ENCODE measurements at places on chromosomes 4 and X.

DNA sequence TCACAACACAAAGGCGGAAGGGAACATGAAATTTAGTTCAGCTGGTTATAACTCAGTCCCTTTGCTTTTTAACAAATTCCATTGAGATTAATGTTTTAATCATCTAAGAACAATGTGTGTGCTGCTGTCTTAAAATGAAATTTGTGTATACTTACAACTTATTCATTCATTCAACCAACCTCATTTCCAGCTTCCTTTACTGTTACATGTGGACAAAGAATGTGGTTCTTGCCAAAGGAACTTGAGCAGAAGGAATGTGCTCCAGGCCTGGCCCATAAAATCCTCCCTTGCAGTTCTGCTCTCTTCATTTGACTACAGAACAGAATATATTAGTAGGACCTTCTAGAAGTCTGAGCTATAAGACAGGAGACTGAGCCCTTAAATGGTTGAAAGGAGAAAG, 176.8 kb upstream of the GLRA2 start:
- DNase-seq, result no peak

GRCh38 chr4:34187056-34187455, 2057.3 kb downstream of the ARAP2 start:
- DNase-seq, result no peak

GRCh38 chr4:110224142-110224541, 25.7 kb upstream of the ELOVL6 start:
- DNase-seq, result no peak

GRCh38 chr4:121738780-121739535, 26.0 kb downstream of the SMIM43 start:
- no peak for DNase-seq

- DNase-seq, result no peak
Observed at GRCh38 chr4:1398681-1399507, 7.3 kb downstream of the NKX1-1 start.

GRCh38 chr4:7897811-7898210, 41.9 kb downstream of the AFAP1 start:
- DNase-seq, result no peak

DNA sequence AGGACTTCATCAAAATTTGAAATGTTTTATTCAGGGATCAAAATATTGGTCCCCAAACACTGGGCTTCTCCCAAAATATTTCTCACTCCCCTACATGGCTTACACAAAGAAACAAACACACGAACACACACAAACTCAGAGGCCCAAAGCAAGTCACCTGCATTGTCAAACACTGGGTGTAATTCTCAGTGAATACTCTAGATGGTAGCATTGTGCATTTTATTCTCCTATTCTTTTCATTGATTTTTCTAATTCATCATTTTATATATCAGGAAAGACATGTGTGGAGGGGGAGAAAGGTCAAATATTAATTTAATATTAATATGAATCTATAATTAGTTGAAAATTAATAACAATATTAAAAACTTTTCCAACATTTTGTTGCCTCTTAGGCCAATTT, 72.3 kb upstream of the TNMD start:
- no peak for DNase-seq

GRCh38 chrX:23980011-23980441, 47.0 kb downstream of the KLHL15 start:
- no peak for DNase-seq

DNA sequence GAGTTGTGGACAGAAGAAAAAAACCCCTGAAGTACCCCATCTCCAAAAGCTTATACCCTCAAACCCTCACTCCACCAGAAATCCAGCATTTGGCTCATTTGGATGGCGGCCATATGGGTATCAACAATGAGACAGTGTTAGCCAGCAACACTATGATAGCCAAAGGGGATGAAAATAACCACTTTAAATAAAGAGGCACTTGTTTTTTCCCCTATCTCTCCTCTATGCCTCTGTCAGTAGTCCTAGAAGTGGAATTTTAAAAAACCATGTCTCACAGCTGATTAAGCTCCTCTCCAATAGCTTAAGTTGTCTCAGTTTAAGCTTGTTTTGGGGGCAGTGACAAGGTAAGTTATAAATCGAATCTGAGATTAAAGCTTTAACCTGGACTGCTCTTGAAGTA, 124.0 kb downstream of the MOSPD2 start:
- DNase-seq, result no peak

DNA sequence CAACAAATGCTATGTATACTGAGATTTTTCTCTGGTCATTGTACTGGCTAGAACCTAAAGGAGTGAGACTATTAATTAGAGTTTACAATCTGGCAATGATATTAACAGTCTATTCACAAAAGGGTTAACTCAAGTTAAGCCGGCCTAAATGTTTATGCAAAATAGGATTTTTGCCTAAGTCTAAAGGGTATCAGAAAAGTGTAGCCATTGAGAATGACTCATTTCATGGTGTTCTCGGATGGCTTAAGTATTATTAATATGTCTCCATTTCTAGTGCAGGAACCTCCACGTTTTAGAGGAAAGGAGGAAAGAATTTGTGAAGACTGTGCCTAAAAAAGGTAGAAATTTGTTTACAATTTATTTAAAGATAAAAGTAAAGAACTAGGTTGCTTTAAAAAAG, 29.8 kb downstream of the DYNLT3 start:
- no peak for DNase-seq

DNA sequence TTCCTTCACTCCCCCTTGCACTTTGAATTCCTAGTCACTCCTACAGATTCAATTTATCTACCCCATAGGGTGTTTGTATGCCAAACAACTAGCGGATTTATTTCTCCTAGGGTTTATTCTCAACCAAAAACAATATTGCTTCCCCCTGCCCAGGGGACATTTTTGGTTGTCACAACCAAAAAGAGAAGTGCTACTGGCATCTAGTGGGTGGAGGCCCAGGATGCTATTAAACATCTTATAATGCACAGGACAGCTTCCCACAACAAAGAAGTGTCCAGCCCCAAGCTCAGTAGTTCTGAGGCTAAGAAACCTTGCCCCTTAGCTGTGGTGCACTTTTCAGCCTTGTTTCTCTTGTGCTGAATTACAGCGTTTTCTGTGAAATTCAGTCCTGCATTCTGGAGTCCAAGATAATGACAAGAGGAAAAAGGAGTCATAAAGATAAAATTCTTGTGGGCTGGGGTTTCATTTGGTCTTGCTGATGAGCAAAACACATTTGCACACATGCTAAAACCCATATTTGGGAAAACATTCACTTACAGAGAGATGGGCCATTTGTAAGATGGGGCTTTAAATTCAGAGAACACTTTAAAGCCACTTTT, 11.2 kb upstream of the SYTL4 start:
- no peak for DNase-seq

GRCh38 chrX:2479420-2479780, 21.4 kb downstream of the DHRSX start:
- no peak for DNase-seq

DNA sequence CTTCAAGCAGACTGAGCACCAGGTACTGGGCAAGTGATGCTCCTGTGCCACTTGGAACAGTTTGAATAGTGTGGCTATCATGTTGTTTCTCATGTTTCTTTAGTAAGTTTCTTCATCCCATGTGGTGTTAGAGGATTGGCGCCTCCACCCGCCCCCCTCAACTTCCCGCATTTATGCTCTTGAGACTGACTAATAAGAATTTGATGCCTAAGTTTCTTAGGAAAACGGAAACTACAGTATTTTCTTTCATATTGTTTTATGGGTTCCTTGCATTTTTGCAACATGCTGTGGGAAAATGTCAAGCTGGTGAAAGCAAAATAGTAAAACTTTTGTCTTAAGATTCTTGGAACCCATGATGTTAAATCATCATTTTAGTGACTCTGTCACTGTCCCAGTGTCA, 101.2 kb upstream of the SLC4A4 start:
- DNase-seq, result no peak

DNA sequence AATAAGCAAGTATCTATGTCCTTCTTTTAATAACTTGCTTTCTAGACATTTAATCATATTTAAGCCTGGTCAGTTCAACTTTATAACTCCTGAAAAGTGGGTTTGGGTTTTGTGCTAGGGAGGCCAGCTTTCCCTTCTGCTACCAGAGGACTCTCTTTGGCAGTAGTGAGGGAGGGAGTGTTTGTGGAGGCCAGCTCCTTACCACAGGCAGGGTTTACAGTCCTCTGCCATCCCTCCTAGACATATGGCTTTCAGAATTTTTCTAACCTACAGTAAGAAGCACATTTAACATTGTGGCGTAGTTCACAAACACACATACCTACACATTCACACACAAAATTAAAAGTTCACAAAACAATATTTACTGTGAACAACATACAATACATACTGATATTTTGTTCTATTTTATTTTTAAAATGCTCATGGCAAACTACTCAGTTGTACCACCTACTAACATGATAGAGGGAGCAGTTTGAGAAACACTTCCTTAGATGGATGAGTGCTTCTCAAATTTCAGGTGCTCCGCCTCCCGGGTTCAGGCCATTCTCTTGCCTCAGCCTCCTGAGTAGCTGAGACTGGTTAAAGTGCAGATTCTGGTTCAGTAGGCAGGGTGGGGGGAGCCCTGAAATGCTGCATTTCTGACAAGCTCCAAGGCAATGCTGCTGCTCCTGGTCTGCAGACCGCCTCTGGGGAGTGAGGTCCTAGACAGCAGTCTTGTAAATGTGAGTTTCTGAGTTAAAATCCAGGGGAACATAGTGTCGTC, 86.7 kb downstream of the PTTG2 start:
- DNase-seq, result no peak

- no peak for DNase-seq
Observed at GRCh38 chrX:38426785-38427184, 74.4 kb downstream of the OTC start.

- no peak for DNase-seq
Observed at GRCh38 chr4:130071746-130072145, 975.8 kb downstream of the C4orf33 start.

DNA sequence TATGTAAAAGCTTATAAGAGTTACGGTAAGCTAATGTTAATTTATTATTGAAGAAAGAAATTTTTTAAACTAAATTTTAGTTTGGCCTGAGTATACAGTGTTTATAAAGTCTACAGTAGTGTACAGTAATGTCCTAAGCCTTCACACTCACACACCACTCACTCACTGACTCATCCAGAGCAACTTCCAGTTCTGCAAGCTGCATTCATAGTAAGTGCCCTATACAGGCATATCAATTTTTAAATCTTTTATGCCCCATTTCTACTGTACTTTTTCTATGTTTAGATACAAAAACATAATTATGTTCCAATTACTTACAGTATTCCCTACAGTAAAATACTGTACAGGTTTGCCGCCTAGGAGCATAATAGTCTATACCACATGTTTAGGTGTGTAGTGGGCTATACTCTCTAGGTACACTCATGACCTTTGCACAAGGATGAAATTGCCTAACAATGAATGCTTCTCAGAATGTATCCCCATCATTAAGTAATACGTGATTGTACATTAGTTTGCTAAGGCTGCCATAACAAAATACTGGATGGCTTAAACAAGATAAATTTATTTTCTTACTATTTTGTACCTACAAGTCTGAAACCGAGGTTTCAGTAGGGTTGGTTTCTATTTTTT, 333.8 kb upstream of the PCDH7 start:
- DNase-seq, result no peak

DNA sequence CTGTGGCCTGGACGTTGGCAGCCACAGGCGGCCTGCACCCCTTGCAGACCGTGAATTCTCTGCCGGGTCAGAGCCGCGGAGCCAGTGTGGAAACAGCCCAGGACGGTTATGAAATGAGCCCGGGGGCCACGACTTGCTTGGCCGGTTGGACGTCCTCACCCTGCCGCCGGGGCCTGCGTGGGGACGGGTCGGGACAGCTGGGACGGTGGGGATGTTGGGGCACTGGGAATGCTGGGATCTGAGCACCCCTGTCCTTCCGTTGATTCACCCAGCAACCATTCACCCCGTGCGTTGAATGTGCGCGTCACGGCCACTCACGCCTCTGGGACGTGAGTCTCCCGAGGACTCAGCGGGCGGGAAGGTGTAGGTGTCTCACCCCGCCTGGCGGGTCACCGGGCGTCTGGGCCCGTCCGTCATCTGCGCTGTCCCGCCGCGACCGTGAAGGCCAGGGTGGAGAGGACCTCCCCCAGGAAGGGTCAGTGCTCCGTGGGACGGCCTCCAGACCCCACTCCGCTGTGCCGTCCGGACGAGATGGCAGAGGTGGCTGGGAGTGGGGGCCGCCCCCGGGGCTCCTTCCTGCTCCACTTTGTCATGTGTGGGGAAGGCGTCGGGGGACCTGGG, 4.5 kb upstream of the PLCXD1 start:
- no peak for DNase-seq

DNA sequence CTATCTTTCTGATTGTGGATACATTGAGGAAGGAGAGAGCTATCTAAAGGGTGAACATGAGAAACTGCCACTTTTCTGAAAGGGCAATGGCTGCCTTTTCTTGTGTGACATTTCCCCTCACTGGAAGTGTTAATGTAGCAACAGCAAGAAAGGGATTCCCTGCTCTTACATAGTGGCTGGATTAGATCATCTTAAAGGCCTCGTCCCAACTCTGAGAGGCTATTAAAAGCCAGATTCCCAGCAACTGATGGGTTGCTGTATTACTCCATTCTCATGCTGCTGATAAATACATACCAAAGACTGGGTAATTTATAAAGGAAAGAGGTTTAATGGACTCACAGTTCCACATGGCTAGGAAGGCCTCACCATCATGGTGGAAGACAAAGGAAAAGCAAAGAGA, 33.7 kb upstream of the ADH7 start:
- no peak for DNase-seq

DNA sequence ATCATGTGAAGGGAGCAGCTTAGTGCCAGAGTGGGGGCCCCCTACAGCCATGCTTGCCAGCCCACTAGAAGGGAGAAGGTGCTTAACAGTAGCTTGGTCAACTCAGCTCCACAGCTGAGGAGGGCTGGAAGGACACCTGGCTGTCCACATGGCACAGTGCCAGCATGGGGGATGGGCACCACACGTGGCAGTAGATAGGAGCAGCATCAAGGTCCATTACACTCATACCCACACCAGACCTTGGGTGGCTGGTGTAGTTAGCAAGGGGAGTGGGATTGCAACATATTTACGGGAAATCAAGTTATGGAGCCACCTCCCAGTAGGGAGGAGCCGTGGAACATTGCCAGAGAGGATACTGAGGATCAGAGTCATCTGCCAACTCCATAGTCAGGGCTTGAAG, 37.9 kb upstream of the SLC4A4 start:
- peak; percentile 23 for DNase-seq

DNA sequence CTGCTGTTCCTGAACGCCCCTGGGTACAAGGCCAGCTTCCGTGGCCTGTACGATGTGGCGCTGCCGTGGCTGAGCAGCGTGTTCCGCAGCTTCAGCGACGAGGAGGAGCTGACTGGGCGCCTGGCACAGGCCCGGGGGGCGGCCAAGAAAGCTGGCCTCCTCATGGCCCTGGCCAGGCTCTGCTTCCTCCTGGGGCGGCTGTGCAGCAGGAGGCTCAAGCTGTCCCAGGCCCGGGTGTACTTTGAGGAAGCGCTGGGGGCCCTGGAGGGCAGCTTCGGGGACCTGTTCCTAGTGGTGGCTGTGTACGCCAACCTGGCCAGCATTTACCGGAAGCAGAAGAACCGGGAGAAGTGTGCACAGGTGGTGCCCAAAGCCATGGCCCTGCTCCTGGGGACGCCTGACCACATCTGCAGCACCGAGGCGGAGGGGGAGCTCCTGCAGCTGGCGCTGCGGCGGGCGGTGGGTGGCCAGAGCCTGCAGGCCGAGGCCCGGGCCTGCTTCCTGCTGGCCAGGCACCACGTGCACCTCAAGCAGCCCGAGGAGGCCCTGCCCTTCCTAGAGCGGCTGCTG, 28.2 kb downstream of the SH3TC1 start:
- no peak for DNase-seq

Data from NCI-H510A (cell line).